NCI-H187 treated with DMSO at 0.1 percent for 48 hours (cell line): ENCODE measurements at places on chromosomes 12 and 14.
A peak's percentile ranks its signal among the peaks of the same experiment; 100 is the strongest.

DNA sequence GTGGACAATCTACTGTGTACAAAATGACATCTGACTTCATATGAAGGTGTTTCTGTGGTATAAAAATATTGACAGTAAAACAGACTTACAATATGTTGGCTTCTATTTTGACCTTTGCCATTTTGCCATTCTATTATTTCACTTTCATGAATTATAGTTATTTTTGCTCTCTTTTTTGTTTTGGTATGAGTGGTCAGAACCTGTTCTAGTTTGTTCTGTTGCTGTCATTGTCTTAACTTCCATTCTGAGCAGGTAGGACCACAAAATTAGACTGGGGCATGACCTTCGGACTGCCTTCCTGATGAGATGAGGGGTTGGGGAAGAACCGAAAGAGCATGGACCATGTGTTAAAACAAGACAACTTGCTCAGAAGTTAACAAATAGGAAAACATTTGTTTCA, 36.5 kb upstream of the IFNG-AS1 start:
- DNase-seq: no peak

DNA sequence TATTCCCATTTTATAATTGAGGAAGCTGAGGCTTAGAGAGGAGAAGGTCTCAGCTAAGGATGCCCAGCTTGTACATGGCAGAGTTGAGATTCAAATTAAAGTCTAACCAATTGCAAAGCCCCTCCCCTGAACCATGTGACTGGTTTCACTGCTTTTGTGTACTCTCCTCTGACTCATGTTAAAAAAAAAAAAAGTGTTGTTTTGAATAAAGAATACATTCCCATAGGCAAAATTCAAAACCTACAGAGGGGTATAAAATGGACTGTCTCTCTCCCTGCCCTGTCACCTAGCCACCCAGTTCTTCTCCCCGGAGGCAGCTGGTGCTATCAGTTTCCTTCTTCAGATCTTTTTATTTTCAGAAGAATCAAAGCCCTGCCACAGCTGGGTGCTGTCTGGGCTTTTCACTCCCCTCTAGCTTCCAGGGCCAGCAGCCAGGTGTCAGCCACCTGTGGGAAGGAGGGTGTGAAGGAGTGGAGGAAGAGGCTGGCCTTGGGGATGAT, 5.4 kb downstream of the PSMD9 start:
- DNase-seq: no peak

DNA sequence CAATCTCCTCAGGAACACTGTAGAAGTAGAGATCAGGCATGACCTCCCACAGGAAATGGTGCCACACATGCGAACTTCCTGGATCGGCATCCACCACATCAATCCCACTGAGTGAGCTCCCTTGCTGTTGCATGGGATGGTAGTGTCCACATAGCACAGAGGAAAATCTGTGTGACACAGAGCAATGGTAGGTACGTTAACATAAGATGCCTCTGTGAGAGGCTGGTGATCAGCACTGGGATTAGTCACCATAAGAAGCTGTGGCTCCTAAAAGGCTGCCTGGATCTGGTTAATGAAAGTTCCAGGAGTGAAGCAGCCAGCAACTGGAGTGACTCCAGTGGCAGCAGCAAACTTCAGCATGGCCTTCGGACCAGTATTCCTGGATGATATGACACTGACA, 21.8 kb downstream of the WDHD1 start:
- no peak for DNase-seq

DNA sequence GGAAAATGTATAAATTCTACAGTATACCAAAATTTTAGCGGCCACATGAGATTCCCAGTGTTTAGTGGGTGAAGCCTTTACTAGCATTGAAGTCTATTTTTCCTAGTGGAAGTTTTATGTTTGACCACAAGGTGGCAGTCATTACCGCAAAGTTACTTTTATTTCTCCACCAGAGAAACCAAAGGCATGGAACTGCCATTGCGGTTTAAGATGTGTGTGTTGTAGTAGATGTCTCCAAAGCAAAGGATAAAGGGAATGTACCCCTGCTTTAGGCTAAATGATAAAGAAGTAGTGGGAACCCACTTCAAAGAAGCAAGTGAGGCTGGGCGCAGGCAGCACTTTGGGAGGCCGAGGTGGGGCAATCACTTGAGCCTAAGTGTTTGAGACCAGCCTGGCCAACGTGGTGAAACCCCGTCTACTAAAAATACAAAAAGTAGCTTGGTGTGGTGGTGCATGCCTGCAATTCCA, 140.5 kb downstream of the PRKCH start:
- DNase-seq: peak; percentile 57

- no peak for DNase-seq
Observed at GRCh38 chr14:91398707-91399106, 18.9 kb downstream of the CCDC88C start.

- no peak for DNase-seq
Observed at GRCh38 chr14:26622611-26623010, 24.8 kb upstream of the NOVA1 start.

DNA sequence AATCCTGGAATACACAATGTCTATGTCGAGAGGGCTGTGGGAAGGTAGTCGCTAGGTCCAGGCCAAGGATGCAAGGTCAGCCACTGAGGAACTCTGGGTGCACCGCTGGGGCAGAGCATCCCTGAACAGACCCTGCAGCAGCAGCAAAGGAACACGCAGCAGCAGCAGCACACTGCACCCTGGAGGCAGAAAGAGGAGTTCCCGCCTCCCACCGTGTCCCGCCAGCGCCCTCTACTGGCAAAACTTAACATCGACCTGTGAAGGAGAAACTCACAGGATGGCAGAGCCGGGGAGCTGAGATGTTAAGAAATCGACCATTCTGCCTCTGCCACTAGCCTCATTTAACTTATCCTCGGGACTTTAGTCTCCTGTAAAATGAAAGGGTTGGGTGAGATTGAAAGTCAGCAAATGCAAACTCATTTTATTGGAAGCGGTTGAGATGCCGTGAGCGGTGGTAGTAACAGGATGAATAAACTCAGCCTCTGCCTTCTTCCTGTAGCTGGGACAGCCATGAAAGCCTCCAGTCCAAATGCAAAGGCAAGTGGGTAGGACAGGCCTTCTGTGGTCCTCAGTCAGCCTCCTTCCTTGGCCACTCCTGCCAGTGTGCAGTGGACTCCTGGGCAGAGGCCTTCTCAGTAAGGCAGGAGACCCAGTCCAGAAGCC, 45.6 kb downstream of the STAB2 start:
- DNase-seq: no peak

DNA sequence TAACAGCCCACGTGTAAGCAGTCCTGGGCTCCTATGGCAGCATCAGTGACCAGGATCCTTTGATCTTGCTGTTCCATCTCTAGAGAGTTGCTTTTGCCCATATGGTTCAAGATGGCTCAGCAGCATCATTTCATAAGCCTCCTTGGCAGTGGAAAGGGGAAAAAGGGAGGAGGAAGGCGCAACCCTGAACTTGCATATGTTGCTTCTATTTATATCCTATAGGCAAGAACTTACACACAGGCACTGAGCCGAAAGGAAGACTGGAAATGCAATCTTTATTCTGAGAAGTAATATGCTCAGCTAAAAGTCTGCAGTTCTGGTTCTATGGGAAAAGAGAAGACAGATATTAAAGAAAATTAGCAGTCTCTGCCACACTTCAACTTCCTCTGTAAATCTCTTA, 167.7 kb upstream of the PLXNC1 start:
- DNase-seq: no peak

DNA sequence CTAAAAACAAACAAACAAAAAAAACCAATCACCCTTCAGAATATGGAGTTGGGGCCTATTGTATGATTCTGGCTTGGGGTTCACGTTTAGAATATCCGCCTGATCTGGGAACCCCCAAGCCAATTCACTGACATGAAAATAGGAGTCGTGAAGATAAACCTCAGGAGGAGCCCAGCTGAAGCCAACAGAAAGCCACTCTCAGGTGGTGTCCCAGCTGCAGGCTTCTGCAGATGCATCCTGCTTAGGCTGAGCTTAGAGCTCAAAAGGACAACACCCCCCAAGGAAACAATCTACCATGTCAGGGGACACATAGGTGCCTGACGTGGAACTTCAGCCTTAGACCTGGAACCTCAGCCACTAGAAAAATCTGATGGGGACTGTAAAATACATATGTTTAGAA, 51.9 kb downstream of the SYNE3 start:
- no peak for DNase-seq

DNA sequence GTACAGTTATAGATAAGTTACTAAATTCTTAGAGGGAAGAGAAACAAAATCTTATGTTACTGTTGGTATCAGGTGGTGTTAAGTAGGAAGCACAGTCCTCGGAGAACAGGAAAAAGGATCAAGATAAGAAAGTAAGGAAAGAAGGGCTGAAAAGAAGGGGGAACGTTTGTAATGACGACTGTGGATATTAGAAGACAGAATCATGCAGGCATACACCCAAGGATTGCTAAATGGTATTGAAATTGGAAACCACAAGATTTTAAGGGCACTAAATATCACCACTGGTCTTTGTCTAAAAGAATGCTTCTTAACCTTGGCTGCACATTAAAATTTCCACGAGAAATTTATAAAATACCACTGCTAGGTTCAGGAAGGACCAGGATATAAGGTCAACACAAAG, 34.1 kb upstream of the ERGIC2 start:
- no peak for DNase-seq

GRCh38 chr12:58342736-58343135, 401.4 kb downstream of the ATP23 start:
- DNase-seq: no peak

DNA sequence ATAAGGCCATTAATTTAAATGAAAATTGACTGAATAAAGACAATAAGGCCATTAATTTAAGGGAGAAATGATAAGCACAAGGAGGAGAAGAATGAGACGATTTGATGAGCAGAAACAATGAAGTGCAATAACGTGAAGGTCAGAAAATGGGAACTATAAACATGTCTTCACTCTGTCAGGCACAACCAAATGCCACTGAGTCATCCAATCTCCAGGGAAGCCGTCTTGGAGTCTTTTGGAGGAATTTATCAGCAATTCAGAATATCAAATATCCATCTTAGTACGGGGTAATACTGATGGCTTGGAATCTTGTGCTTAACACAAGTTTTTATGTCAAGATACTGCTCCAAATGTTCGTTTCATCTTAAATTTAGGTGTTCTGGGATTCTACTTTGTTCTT, 159.9 kb downstream of the CAPZA3 start:
- DNase-seq: no peak

GRCh38 chr12:3493043-3493858, 2.2 kb downstream of the PRMT8 start:
- no peak for DNase-seq

DNA sequence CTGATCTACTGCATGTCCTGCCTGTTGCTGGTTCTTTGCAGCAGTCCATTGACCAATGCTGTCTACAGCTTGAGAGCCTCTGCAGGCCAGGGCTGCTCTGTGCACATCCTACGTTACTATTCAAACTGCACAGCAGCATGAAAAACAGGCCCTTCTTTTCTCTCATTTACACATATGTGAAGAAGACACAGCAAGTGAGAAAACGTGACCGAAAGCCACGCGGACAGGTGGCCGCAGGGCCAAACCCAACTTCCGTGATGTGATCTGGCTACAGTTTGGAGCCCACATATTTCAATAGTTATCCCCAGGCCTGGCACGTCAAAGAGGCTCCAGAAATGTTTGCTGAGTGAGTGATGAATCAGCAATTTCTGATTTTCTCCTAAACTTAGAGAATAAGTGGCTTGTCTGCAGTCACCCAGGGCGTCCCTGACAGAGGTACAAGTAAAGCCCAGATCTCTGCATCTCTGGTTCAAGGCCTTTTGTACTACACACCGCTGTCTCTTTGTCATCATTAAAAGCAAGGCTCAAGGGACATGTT, 17.9 kb upstream of the TCL1B start:
- DNase-seq: no peak

GRCh38 chr12:24062642-24063245, 113.3 kb upstream of the SOX5 start:
- DNase-seq: no peak

- no peak for DNase-seq
Observed at GRCh38 chr14:92734618-92735017, 13.8 kb downstream of the LGMN start.

DNA sequence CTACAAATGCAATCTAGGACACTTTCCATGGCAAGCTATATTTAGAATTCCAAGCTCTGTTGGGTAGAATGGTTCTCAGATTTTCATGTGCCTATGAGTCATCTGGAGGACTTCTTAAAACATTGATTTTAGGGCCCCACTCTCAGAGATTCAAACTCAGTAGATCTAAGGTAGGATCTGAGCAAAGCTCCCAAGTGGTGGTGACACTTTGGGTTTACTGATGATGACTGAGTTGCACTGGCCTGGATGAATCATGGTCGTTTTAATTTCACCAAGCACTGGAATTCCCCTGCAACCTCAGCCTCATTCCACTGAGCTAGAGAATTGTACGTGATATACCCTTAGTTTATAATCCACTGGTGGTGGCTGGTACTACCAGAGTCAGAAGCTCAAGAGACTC, 86.5 kb downstream of the PPM1H start:
- no peak for DNase-seq
